ENCODE measurements at places on chromosomes 5 and 9. TPM values are rescaled to one million over a fixed set of nuclear protein-coding genes. Genes with fewer than 3 reads are reported as not detected.

DNA sequence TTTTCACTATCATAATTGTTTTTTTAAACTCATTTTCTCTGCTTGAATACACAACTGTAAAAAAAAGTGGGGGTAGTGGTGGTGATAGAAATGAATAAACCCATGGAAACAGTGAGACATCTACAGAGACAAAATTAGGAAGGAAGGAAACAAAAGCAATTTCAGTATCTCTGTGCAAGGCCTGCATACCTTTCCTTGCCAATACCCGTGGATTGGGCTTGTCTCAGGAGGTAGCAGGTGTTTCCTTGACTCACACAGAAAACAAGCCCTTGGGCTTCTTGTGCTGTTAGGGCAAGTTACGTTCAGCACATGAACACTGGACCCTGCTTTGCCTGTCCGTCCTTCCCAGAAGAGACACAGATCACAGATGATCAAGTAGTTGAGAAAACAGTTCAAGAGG, 372.2 kb downstream of the ZSWIM6 start:
- no peaks in the 10 kb centered on the region for H3K36me3 ChIP-seq
- no peak for DNase-seq
- no peaks in the 10 kb centered on the region for H3K27me3 ChIP-seq
- H3K27ac ChIP-seq: no peak overlapping the region

ZNF883 gene
- total RNA-seq: 2.6 TPM

DNA sequence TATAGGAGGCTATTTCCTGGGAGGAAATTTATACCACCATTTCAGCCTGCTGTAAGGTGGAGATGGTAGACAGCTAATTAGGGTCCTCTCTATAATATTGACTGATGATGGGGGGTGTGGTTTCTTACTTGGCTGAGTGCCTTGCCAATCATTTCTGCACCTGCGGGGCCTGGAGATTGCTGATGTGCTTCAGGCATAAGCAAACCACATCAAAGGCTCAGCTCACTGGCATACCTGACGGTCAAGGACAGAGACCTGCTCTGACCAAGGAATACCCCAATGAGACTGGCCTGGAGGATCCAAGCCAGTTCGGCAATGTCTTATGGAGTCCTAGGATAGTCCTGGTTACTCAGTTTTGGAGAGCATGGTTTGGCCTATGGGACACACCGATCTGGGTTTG, 29.5 kb downstream of the ANKH start:
- no peak overlapping the region for H3K27ac ChIP-seq
- peaks cover 8% of the 10 kb centered on the region for H3K4me1 ChIP-seq
- no peak for DNase-seq
- H3K36me3 ChIP-seq: no peaks in the 10 kb centered on the region
- H3K4me3 ChIP-seq: no peak overlapping the region

DNA sequence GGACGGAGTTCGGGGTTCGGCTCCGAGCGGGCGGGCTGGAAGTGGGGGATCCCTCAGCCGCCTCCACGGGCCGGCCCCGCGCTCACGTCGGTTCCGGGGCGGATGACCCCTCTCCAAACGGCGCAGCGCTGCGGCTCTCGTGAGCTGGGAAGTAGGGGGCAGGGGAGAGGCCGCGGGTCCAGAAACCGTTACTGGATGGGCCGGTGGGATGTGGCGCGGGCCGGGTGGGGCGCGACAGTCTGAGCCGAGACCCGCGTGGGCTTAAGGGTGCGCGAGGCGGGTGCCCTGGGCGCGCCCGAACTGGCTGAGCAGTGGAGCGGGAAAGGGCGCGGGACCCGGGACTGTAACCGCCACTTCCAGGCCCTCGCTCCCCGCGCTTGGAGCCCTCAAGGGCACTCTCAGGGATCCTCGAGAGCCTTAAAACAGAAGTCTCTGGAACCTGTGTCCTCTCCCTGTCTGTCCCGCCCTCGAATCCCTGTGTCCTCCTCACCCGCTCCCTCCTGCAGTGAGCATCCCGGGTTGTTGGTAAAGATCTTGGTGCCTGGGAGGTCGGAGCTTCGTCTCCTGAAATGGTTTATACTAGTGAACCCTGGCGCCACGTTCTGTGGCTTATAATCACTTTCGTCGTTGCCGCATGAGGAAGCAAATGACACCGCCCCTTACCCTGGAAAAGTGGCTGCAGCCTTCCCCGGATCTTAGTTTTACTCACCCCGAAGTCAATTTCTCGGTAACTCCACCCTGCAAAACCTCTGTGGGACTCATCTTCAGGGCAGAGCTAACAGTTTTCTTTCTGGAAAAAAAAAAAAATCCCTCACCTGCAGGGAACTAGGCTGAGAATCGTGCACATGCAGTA, 571 bp upstream of the MARCHF11 start:
- peak overlapping the region; percentile 20 for H3K4me3 ChIP-seq
- H3K4me1 ChIP-seq: peaks cover 10% of the 10 kb centered on the region
- peaks cover 5% of the 10 kb centered on the region for H3K27me3 ChIP-seq
- no peak overlapping the region for H3K27ac ChIP-seq
- DNase-seq: peak; percentile 6
- H3K36me3 ChIP-seq: no peaks in the 10 kb centered on the region

All from body of pancreas (tissue), 4 donors.